ENCODE measurements at places on chromosomes 6 and 20.

- DNase-seq = no peak
These were observed 66.3 kb upstream of the DST start for GRCh38 chr6:56708810-56709597.

GRCh38 chr20:46362921-46363867 is 43.2 kb downstream of the ELMO2 start:
- DNase-seq = no peak

DNA sequence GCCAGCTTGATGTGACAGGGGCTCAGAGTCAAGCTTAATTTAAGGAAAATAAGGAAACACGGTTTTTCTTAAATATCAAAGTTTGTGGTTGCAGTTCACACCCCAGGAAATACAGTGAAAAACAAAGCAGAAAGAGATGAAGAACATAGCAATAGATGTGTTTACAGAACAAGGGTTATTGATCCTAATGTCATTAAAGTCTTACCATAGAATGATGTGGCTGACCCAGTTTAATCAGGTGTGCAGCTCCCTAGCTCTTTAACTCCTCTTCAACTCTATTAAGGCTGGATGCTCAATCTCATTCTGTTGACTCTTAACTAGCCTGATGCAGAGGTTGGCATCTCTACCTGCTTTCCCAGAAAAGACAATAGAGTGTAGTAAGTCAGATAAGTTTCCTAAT is 7.5 kb upstream of the GTF3C6 start:
- DNase-seq = no peak

- DNase-seq = no peak
These were observed 21.8 kb downstream of the ULBP1 start for GRCh38 chr6:149985481-149985937.

GRCh38 chr6:166905505-166906134 is 50.7 kb downstream of the RNASET2 start:
- no peak for DNase-seq

GRCh38 chr6:129759796-129760605 is 50.0 kb upstream of the ARHGAP18 start:
- no peak for DNase-seq

- no peak for DNase-seq
These were observed 81.3 kb upstream of the BMP2 start for GRCh38 chr20:6686171-6686570.

GRCh38 chr20:13173201-13173600 is 47.9 kb upstream of the ISM1 start:
- DNase-seq = no peak

- DNase-seq = no peak
These were observed 32.3 kb upstream of the RSPO4 start for GRCh38 chr20:1034415-1034789.

GRCh38 chr20:5848711-5849505 is 98.7 kb downstream of the SHLD1 start:
- no peak for DNase-seq

- DNase-seq = no peak
These were observed 6.6 kb downstream of the CITED2 start for GRCh38 chr6:139367810-139368351.

DNA sequence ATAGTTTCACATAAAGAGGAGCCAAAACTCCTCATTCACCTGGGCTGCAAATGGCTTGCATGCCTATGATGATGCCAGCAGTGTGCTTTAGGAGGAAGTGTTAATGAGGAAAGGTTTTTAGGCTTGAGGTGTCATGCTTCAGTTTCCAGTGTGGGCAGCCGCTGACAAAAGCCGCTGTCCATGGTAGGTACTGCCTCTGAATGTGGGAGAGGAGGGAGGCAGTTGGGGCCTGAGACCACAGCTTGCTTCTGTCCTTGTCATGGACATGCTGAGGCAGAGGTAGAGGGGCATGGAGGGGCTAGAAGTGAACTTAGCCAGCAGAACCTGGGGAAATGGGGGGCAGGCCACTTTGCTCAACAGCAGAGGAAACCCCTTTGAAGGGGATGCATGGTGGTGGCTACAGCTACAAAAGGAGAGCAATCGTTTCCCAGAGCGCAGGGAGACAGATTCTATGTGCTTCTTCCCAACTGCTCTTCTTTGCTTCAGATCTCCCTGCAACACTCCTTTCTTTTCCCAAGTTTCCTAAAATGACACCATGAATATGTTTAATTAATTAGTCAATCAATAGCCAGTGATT is 372.1 kb upstream of the CNR1 start:
- DNase-seq = no peak

DNA sequence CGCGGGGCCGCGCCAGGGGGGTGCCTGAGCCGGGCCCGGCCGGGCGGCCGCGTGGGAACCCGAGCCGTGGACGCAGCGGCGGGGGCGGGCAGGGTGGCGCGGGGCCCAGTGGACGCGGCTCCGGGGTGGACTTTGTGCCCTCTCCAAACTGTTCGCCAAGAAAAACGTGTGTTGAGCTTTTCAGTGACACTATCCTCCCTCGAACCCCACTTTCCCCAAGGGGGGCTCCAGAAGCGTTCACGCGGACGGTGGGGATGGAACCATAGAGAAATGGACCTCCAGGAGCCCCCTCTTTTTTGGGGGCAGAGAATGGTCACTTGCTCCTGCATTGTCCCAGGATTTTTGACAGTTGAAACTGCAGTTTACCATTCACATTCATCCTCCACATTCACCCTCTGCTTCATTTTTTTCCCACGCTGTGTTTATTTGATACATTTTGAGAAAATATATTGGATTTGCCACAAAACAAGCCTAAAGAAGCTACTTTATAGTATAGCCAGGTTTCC is 2.9 kb upstream of the HIVEP1 start:
- DNase-seq = no peak

DNA sequence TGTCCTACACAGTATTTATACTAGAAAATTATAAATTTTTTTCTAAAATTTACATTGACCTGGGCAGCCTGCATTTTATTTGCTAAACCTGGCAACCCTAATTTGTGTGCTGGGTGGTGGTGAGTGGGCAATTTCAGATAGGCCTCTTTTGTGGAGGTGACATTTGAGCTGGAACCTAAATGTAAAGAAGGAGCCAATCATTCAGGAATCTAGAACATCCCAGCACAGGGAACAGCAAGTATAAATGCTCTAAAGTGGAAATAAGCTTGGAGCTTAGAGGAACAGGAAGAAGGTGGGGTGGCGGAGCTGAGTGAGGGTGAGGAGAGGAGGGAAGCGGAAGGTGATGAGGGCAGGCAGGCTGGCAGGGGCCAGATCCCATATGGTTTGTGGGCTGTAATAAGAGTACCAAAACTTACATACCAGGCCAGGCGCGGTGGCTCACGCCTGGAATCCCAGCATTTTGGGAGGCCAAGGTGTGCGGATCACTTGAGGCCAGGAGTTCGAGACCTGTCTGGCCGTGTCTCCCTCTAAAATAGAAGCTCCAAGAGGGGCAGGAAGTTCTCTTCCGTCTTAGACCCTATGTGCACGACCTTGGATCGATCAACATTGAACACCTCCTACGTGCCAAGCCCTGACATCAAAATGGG is 549 bp upstream of the CSE1L start:
- no peak for DNase-seq

DNA sequence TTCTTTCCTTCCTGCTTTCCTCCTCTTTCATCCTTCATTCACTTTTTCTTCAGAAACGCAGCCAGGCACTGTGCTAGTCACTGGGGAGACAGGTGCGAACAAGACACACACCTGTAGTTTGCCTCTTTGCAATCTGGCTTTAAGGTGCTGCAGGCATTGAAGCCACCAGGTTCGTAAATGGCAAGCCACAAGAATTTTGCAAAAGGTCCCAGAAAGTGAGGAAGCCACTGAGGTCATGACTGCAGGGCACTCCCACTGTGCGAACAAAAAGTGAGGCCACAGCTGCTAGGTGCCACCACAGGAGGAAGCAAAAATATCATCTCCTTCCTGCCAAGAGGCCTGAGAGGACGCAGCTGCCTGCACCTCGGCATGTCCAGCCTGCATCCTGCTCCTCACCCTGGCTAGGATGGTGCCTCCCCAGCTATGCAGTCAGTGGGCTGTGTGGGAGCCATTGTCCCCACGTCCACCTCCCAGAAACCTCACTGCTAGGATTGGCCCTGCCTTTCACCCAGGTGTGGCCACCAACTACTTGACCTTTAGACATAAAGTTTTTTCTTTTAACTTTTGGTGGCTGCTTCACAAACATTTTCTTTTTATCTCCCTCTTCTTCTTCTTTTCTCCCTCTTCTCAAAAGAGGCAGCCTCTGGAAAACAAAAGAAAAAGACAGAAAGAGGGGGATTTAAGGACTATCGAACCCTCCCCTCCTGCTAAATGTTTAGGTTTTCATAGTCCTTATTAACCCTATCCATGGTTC is 230.8 kb downstream of the BCAS1 start:
- DNase-seq = peak; percentile 45

DNA sequence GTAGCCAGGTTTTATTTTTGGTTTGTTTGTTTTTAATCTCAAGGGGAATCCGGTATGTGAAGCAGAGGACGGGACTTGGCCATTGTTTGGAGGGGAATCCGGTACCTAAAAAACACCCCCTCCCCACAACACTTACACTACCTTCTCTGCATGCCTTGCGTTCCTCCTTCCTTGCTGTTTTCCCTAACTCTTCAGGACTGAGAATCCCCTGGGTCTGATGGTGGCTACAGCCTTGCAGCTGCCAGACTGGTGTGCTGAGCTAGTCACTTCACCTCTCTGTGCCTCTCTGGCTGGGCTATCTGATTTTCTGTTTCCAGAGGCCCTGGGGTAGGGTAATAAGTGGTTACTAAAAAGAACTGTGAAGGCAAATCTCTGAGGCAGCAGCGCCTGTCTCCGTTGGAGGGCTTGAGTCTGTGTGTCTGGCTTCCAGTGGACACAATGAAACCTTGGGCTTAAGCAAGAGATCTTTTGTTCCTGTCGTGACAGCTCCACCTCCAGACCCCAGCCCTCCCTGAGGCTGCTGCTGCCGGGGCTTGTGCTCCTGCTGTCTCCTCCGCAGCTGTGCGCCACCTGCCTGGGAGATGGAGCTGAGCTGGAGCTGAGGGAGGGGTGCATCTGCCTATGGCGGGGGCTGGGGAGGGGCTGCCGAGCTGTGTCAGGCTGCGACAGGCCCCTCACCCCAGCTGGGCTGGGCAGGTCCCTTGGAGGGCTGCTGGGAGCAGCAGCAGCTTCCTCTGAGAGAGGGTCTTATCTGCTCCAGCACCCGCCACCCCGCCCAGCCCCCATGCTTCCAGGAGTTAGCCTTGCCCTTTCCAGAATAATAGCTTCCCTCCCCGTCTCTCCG is 65.8 kb upstream of the CCDC167 start:
- DNase-seq = no peak

GRCh38 chr6:128246472-128247260 is 273.7 kb downstream of the PTPRK start:
- no peak for DNase-seq

GRCh38 chr6:782141-782540 is 89.2 kb upstream of the EXOC2 start:
- no peak for DNase-seq

- no peak for DNase-seq
These were observed 31.4 kb downstream of the ACSS2 start for GRCh38 chr20:34907616-34908469.

GRCh38 chr20:55342822-55343221 is 662.5 kb downstream of the CBLN4 start:
- DNase-seq = no peak

GRCh38 chr6:7236306-7237209 is 76.4 kb downstream of the SSR1 start:
- DNase-seq = no peak

DNA sequence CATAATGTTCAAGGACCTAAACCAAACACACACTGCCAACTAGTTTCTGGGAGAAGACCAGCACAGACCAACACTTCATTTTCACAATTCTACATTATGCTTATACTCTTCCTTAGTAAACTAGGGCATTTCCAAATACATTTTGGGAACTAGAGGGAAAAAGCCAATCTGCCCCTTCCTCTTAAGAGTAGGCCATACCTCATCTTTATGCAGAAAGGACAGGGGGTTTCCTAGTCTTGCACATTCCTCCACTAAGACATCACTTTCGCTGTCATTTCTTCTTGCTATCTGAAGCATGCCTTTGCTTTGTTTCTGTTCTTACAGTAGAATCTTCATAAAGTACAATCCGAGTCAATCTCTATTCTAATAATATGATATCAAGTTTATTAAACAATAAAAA is 105.7 kb downstream of the SMLR1 start:
- no peak for DNase-seq

DNA sequence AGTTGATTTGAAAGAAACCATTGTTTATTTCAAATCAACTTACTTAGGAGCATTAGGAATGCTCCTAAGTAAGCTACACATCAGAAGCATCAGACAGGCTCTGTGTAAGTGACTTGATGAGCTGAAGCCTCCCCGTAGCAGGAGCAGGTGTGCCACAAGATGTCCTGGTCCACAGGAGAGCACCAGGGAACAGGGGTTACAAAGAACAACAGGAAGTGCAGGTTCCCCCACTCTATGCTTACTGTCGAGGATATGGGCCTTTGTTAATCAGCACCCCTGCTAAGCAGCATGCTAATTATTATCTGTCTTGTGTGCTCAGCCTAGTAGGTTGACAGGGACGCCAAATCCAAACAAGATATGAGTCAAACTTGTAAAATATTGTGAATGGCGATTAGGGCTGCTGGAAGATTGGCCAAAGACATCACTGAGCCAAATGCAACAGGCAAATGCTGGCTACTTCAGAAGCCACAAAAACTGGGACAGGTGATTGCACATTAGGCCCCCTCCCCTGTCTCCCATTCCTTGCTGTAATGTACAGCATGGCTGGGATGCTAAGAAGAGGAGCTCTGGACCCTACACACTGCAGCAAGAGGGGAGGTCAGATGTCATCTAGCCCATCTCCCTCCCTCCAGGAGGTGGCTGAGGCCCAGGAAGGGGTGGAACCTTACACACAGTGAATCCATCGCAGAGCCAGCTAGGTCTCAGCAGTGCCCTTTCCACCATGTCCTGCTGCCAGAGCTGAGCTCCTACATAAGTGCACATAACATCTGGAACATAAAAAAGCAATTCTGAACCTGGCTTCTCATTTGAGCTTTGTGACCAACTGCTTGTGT is 939 bp downstream of the TGM3 start:
- DNase-seq = no peak

- DNase-seq = no peak
These were observed 12.2 kb upstream of the TRPC4AP start for GRCh38 chr20:35104685-35105295.

DNA sequence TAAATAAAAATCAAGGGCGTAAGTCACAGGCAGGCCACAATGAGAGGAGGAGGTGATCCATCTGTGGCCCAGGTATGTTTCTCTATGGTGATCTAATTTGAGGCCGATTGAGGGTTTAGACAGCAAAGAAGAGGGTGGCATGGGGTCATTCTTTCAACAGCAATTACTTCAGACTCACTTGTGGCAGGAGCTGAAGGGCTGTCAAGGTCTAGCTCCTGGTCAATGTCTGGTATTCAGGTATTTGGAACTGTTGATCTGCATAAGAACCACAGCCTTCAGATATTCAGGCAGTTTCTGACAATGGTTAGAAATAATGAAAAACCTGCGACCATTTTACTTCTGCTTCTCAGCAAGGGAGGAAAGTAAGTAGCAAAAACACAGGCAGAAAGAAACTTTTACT is 259.6 kb downstream of the FOXC1 start:
- no peak for DNase-seq
